ENCODE measurements at places on chromosomes 11 and 22. TPM values are rescaled to one million over a fixed set of nuclear protein-coding genes. Genes with fewer than 3 reads are reported as not detected.

The PLAAT5 gene
- 0.36 TPM for polyA plus RNA-seq

The GAS2L1 gene
- 25.2 TPM for polyA plus RNA-seq

The PATE2 gene
- polyA plus RNA-seq = not detected

The UBQLN3 gene
- not detected for polyA plus RNA-seq

The RIMBP3C gene
- 0.01 TPM for polyA plus RNA-seq

The HBB gene
- polyA plus RNA-seq = 0.41 TPM

The QSER1 gene
- polyA plus RNA-seq = 4.4 TPM
